Stimulated activated CD4-positive, alpha-beta T cell treated with anti-CD3 and anti-CD28 coated beads, Interleukin-12 subunit alpha, Interleukin-12 subunit beta, amount 100 ng/mL, for 48 hours (primary cell): ENCODE measurements at places on chromosomes 5 and 9.

GRCh38 chr9:130498298-130498917 is 53.6 kb downstream of the ASS1 start:
- DNase-seq: no peak

DNA sequence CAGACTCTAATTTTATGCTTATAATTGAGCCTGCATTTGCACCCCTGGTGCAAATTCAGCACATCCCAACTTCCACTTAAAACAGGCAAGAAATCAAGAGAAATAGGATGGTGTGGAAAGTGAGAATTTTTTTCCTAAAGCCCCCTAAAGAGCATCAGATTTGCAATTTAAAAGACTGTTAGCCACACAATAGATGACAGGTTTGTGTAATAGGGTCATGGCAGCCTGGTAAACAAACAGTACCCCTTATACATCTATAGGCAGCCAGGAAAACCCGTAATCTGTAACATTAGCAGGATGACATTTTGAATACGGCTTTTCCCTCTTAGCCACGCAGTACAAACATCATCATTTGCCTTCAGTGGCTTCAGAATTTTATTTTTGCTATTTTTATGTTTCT is 17.2 kb downstream of the EBF1 start:
- no peak for DNase-seq

DNA sequence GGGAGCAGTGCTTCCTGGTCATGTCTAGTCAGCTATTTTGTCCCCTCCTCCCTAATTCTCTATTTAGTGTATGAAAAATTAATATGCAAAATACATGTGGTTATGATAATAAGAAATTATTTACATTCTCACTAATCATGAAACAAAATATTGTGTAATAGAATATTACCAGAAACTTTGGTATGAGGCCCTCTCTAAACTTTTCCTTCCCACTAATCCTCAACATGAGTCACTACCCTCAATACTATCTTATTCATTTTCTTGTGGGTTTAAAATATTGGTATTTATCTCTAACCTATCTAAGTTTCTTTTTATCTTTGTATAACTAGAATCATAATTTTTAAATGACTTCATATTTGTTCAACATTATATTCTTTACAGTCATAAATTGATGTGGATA is 545.9 kb upstream of the PTPRD start:
- DNase-seq: no peak

DNA sequence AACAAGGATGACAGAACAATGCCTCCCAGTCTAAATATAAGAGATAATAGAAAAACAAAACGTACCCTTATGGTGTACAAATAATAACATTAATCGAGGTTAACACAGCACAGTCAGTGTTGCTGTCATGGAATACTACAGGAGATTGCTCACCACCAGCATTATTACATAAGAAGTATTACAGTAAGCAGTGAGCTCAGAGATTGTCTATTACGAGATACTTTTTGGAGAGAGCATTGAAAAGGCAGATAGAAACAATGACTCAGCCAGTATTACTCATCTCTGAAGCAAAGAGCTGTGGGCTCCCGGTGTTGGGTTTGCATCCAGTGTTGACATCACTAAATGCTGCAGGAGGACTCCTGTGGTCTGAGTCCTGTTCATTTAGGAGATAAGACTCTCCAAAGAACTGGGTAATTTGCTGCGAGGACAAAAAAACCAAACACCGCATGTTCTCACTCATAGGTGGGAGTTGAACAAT is 191.9 kb upstream of the SEMA6A start:
- no peak for DNase-seq

DNA sequence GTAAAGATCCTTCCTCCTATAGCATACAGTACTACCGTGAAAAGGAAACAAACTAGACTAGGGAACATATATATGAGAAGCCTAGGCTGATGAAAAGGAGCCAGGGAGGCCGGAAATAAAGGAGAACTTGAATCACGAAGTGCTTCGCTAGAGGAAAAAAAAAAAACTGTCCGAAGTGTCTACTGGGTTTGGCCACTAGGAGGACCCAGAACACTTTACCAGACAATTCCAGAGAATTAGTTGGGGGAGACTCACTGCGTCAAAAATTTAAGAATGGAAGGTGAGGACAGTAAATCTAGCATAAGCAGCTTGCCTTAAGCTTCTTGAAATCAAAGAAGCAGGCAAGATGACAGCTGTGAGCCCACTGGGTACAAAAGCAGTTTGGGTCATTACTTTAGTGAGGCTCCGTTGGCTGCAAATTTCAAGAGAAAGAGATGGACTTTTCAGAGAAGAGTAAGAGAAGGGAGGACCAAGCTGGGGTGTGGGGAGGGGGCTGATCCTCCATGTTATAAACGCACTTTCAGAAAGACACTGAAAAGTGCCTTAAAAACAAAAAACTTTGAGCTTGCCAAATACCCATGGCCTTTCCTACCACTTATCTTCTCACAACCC is 47.4 kb downstream of the P4HA2 start:
- DNase-seq: no peak

- DNase-seq: peak; percentile 74
Measured at GRCh38 chr9:36728651-36729520, 156.2 kb downstream of the MELK start.

DNA sequence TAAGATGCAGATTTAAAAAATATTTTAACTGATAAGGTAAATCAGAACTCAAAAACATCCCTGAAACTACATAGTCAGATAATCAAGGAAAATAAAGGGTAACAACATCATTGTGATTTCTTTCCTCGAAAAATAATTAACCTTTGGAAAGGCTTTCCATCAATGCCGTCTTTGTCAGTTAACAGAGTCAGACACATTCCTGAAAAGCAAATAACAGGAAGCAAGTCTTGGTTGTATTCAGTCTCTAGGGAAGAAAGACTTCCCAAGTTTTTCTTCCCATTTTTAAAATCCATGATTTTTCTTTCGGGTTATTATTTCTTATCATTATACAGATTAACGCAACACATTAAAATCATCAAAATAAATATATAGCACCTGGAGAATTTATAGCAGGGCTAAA is 256.4 kb upstream of the CDH6 start:
- no peak for DNase-seq

DNA sequence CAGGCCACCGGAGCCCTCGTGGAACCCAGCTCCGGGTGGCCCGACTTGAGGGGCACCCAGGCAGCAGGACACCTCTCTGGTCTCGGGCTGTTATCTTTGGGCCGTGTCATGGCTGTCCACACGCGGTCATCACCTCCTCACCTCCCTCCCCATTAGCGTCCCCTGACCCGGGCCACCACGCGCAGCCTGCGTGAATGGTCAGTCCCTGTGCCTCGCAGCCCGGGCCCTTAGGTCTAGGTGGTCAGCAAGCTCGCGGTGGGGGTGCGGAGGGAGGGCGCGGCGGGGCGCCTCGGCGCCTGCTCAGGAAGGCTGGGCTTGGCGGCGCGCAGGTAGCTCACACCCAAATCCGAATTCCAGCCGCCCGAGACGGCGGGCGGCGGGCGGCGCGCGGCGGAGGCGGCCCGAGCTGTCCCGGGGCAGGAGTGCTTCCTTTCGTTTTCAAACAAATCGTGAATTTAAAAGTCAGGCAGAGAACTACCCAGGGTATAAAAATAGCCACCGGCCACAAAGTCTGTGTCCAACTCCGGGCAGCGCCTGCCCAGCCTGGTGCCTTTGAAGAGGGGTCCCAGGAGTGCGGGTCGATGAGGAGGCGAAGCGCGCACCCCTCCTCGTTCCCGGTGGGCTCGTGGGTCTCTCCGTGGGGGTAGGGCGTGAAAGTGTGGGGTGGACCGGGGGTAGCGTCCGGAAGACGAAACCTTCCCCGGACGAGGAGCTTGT is 1.0 kb upstream of the RXRA start:
- DNase-seq: no peak

- no peak for DNase-seq
Measured at GRCh38 chr5:156432830-156433105, 105.8 kb downstream of the SGCD start.

DNA sequence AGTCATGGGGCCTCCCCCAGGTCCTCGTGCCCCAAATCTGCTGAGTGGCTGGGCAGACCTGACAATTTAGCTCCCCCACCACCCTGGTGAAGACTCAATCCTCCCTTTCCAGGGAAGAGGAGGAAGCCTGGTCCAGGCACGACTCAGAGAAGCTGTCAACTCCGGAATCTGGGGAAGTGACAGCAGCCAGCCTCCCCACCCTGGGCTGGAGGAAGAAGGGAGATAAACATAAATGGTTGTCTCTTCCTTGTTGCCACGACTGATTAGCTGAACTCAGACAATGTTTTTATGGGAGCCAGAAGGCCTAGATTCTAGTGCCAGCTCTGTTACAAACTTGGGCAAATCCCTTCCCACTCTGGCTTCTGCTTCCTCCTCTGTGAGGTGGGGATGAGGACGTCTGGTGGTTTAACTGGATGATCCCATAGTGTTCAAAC is 15.4 kb downstream of the CCDC69 start:
- no peak for DNase-seq

- peak; percentile 6 for DNase-seq
Measured at GRCh38 chr5:65480306-65480865, 1.3 kb downstream of the ADAMTS6 start.

GRCh38 chr9:77399964-77400363 is 222.6 kb downstream of the VPS13A start:
- no peak for DNase-seq

DNA sequence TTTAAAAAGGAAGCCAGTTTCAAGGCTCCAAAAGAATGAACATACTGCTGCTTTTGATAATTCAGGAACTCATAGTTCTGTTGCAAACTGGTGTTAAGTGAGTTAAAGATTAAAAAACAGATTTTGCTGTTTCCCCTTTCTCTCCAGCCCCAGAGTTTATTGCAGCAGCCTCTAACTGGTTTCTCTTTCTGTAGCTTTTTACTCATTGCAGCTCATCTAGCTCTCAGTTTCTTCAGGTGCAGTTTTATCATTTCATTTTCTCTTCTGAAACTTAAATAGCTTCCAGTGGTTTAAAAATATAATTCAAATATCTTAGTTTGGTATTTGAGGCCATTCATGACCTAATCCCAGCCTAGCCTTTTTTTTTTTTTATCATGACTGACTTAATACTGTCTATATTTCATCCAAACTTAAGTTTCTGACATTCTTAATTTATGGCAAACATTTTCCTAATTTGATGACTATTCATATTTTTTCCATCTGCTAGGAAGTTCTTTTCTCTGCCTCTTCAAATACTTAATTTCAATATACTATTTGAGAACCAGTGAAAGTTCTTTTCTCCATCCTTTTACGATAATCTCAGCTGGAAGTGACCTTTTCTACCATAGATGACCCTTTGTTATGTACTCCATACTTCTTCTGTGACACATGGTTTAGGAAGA is 252.7 kb upstream of the GRIA1 start:
- DNase-seq: no peak

- no peak for DNase-seq
Measured at GRCh38 chr5:29935371-29935770, 1258.1 kb upstream of the CDH6 start.

GRCh38 chr5:102036927-102037326 is 259.2 kb downstream of the SLCO4C1 start:
- no peak for DNase-seq

DNA sequence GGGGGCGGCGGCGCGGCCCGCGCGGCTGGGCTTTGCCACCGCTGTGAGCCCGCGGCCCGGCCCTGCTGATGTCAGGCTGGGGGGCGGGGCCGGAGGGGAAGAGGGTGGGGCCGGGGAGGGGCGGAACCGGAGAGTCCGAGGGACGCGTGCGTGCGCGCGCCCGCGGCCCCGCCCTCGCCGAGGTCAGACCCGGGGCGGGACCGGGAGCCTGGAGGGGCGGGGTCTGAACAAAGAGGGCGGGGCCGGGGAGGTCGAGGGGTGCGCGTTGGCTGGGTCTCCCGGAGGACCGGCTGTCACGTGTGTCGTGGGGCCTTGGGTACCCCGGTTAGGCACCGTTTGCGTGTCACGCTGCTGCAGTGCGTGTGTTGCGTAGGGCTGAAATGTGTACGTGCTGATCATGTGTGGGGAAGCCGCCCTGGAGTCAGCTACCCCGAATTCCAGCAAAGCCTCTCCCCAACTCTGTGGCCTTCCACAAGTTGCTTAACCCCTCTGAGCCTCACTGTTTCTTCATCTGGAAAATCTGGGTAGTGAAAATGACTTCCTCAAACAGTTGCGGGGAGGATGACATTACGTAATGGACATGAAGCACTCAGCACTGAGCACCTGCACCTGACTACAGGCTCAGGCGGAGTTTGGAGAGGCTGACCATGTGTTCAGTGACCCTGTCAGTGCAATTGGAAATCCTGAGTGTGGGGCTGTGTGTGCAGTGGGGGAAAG is at the start of gene RALGDS:
Gene RALGDS (minus strand): TSS at position 43 of the 717 bp plus-strand sequence. CDS start 86 bp downstream, outside the sequence.
- DNase-seq: peak; percentile 80

- DNase-seq: no peak
Measured at GRCh38 chr5:9869616-9870288, 239.6 kb upstream of the TAS2R1 start.

DNA sequence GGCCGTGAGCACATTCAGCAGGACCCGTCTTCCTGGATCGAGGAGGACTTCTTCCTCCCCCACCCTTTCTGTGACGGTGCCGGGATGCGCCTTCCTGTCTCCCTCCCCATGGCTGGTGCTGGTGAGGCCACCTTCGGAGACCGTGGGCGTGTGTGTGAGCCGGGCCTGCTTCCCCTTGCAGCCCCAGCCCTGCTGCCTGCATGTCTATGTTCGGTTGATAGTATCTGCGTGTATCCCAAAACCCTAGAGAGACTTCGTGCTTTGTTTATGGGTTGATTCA is 12.8 kb downstream of the CEP72 start:
- DNase-seq: no peak

DNA sequence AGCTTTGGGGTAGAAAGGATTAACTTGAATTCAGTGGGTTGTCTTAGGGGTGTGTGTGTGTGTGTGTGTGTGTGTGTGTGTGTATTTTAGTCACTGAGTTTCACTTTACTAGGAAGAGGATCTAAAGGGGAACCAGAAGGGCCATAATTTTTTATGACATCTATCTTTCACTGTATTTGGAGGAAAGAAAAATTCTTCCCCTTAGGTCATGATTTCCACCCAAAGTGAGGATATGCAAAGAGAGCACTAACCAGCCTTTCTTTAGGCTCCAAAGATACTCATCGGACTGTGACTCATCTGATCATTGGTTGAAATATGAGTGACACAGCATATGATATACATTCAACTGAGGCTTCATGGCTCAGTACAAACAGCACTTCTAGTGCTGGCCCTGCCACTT is 75.2 kb upstream of the RASGRF2 start:
- no peak for DNase-seq

DNA sequence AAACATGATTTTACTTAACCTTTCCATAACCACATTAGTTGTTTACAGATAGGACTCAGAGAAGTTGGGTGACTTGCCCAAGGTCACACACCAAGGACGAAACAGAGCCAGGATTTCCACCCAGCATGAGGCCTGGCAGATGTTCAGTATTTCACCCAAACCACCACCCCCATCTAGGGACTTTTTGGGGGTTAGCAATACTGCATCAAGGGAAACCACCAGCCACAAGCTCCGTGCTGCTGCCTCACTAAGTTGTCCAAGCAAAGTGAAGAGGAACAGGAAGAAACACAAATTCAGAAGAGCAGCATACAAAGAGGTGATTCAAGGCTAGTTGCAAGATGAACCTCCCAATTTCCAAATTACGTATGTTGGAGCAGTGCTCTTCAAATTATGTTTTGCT is 219.6 kb upstream of the RORB start:
- no peak for DNase-seq

DNA sequence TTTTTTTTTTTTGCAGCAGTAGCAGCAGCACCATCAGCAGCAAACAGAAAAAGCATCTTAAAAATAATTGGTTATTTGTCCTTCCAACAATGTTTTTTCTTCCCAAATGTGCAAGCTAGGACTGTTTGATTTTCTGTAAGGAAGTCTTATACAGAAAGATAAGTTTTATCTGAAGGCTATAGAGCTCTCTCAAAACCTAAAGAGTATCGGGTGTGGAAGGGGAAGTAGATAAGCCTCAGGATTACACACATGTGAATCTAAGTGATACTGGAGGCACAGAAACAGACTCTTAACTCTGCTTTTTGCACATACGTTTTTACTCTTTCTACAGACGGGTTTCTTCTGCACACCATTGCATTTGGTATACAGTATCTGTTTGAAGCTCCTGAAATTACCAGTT is 184.4 kb upstream of the FTMT start:
- no peak for DNase-seq
